ENCODE measurements at places on chromosomes 4 and X.

GRCh38 chr4:7183780-7184460, 8.4 kb upstream of the SORCS2 start:
- DNase-seq = no peak

DNA sequence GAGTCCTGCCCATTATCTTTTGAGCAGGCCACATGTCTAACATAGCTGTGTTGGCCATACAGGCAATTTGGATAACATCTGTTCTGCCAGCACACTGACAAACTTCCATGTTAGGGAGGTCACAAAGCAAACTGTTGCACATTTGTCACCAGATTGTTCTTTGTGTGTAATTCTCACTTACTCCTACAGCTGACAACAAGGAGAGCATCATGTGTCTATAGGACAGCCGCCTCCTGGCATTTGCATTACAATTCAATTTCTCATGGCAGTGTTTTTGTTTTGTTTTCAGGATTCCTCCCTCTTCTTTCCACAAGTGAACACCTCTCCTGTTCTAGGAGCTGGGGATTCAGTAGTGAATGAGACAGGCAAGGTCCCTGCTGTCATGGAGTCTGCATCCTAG, 94.3 kb upstream of the LEF1 start:
- no peak for DNase-seq

DNA sequence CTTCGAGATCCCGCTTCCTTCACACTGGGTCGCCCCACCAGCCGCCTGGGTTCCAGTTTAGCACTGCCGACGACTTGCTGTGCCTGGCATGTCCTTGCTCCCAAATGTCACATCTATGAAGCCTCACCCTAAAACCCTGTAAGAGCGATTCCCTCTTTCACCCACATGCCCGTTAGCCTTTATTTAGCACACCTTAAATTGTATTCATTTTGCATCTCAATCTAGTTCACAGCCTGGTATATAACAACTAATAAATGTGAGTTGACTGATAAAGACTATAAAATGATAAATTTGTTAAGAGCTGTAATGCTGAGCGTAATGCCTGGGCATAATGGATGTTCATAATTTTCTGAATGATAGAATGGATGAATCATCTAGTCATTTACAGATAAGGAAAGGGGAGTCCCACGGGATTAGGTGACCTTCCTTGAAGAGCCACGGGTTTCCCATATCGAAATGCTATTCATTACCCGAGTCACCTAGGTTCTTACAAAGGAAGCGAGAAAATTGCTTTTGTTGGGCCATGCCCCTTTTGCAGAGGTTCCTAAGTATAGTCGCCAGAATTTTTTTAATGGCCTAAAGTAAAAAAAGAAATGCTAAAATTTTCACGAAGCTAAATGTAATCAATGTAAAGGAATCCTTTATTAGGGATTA, 1.1 kb upstream of the AP1S2 start:
- no peak for DNase-seq

GRCh38 chr4:188811121-188811520, 671.9 kb downstream of the TRIML1 start:
- DNase-seq = no peak

GRCh38 chr4:155805016-155805415, 46.2 kb downstream of the GUCY1B1 start:
- no peak for DNase-seq

DNA sequence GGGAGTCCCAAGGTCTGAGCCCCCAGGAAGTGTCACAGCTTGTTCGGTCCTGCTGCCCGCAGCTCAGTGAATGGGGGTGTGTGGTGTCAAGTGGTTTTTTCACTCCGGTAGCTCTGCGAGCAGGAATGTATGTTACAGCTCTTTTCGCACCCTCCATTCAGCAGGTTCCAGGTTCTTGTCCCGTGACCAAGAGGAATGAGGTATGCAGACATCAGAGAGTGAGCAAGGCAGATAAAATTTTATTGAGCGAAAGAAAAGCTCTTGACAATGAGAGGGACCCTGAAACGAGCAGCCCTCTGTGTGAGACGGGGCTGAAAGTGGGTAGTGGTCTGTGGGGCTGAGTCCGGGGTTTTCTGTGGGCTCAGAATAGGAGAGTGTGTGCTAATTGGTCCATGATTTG, 31.5 kb downstream of the UCHL1 start:
- no peak for DNase-seq

DNA sequence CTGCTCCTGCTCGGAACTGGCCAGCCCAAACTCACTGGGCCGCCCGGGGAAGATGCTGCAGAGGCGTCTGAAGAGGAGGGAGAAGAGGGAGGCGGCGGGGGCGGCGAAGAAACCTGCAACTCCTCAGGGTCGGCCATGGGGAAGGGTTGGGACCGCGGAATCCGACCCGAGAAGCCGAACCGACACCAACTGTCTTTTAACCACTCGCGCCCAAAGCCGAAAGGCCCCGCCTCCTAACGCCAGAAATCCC, at the start of gene C4orf46:
Gene C4orf46 (minus strand): TSS at position 223 of the 250 bp plus-strand sequence. CDS start 86 bp downstream, at position 137.
- no peak for DNase-seq

Data from testis (tissue), 5 donors.